Fibroblast of skin of right quadriceps (primary cell): ENCODE measurements at places on chromosomes 11 and 22.
A peak's percentile ranks its signal among the peaks of the same experiment; 100 is the strongest.

DNA sequence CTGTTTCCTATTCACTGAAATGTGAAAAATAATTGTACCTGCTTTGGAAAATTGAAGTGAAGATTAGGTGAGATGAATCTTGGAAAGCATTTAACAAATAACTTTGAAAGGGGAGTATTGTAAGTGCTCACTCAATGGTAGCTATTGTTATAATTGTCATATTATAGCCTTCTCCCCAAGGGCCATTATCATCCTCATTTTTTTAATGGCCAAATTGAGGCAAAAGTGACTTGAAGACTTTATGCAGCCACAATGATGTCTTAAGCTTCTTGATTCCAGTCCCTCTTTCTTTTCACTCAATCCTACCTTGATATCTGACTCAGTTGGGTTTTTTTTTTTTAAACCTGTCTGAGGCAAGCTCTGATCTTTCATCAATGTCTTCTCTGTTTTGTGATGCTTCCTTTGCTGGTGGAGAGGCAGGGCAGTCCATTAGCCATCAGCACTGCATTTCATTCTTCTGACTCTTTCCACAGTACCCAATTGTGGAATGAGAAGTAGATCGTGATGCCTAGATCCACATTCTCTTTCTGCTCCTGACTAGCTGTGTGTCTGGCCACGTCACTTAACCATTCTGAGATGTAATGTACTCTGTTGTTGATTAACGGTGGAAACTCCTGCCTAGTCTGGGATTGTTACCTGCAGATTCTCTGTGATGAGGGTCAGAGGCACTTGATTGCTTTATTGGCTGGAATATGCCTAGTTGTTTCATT lies 101.4 kb downstream of the DBX1 start:
- DNase-seq, result no peak

- no peak for DNase-seq
Observed at GRCh38 chr11:111417011-111417765, 38.1 kb upstream of the POU2AF1 start.

GRCh38 chr11:64850979-64851567 lies 6.6 kb upstream of the CDC42BPG start:
- DNase-seq, result no peak

DNA sequence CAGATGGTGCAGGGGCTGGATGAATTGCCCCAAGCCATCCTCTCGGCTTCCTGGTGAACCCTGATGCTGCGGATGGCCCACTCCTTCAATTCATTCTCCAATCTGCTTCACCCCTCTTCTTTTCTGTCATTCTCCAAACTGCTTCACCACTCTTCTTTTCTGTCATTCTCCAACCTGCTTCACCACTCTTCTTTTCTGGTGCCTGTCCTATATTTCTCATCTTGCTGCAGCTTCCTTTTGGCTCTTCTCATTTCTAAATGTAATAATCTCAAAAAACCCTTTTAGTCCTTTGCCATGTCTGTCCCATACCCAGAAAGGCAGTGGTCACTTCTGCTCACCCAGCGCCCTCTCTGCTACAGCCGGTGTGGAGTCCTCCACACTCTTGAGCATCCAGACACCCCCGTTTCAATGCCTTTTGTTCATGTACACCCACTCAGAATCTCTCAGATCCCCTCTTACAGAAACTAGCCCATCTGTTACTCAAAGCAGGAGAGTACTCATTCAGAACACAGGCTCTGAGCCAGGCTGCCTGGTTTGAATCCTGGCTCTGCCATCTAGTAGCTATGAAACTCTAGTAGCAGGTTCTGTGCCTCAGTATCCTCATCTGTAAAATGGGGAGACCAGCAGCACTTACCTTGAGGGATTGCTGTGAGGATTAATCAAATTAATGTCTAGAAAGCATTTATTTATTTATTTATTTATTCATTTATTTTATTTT lies 14.9 kb downstream of the SERPIND1 start:
- DNase-seq, result no peak

DNA sequence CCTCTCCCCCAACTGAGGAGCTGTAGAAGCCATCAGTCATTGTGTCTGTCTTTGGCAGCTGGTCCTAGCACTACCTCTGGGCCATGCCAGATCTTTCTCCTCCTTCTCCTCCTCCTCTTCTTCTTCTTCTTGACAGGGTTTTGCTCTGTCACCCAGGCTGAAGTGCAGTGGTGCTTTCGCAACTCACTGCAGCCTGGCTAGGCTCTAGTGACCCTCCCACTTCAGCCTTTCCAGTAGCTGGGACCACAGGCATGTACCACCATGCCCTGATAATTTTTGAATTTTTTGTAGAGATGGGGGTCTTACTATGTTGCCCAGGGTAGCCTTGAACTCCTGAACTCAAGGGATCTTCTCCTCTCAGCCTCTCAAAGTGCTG lies 50.1 kb upstream of the SHANK2 start:
- DNase-seq, result no peak

- DNase-seq, result no peak
Observed at GRCh38 chr11:44496391-44496790, 69.1 kb upstream of the CD82 start.

GRCh38 chr11:71197096-71197495 lies 55.3 kb downstream of the SHANK2 start:
- no peak for DNase-seq

- DNase-seq, result no peak
Observed at GRCh38 chr22:49958931-49959781, 1.4 kb upstream of the PIM3 start.

GRCh38 chr11:67317888-67318555 lies 14.7 kb downstream of the SSH3 start:
- DNase-seq, result no peak

DNA sequence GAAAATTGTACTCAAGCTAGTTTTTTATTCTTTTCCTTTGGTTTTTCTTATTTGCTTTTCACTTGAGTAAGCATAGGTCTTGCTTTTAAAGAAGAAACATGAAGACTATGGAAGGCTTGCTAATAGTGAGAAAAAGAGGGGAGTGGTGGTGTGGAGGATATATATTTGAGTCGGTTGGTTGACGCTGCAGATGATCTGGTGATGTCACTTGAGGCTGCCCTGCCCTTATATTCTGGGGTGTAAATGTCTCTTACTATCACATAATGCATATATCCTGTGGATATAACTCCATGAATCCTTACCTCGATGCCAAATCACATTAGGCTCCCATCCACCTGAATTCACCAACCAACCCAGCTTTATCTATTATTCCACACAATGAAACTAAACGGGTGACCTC lies 2.9 kb downstream of the GRIA4 start:
- no peak for DNase-seq

DNA sequence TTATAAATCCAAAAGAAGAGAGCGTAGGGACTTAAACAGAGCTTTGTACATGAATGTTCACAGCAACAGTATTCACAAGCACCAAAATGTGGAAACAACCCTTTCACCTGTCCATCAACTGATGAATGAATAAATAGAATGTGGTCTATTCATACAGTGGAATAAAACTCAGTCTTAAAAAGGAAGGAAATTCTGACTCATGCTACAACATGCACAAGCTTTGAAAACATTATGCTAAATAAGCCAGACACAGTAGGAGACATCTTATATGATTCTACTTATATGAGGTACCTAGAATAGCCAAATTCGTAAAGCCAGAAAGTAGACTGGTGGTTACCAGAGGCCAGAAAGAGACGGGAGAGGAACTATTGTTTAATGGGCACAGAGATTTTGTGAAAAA lies 74.3 kb downstream of the SHANK2 start:
- DNase-seq, result no peak

GRCh38 chr22:27912101-27912500 lies 7.0 kb downstream of the PITPNB start:
- no peak for DNase-seq

GRCh38 chr22:43263645-43264514 lies 76.9 kb upstream of the TTLL12 start:
- peak; percentile 77 for DNase-seq

- DNase-seq, result peak; percentile 6
Observed at GRCh38 chr11:15627560-15627959, 512.8 kb downstream of the INSC start.

- DNase-seq, result no peak
Observed at GRCh38 chr22:29102300-29102699, 29.5 kb downstream of the KREMEN1 start.

- peak; percentile 34 for DNase-seq
Observed at GRCh38 chr11:81987829-81988472, 745.7 kb downstream of the FAM181B start.

GRCh38 chr11:26801601-26802000 lies 79.7 kb upstream of the SLC5A12 start:
- no peak for DNase-seq

DNA sequence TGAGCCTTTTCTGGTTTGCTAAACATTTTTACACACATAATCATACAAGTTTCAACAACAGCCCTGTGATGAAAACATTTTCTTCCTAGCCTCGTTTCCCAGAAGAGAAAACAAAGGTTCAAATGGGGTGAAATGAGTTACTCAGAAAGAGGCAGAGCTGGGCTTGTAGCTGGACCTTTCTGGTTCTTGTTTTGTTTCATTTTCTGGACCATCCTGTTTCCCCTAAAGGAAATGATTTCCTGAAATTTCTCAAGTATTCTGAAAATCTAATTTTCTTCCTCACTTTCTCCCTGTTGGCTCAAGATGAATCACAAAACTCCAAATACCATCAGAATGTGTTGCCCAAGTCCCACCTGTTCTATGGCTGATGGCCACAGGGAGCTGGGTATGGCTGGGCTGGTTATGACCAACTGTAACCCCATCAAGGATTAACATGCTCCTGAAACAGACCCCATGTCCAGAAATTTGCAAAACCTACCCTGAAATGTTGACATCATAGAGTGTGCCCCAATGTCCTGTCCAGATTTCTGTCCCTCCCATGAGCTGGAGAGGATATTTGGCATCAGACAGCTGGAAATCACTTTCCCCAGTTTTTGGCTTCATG lies 6.7 kb upstream of the APOL4 start:
- no peak for DNase-seq

DNA sequence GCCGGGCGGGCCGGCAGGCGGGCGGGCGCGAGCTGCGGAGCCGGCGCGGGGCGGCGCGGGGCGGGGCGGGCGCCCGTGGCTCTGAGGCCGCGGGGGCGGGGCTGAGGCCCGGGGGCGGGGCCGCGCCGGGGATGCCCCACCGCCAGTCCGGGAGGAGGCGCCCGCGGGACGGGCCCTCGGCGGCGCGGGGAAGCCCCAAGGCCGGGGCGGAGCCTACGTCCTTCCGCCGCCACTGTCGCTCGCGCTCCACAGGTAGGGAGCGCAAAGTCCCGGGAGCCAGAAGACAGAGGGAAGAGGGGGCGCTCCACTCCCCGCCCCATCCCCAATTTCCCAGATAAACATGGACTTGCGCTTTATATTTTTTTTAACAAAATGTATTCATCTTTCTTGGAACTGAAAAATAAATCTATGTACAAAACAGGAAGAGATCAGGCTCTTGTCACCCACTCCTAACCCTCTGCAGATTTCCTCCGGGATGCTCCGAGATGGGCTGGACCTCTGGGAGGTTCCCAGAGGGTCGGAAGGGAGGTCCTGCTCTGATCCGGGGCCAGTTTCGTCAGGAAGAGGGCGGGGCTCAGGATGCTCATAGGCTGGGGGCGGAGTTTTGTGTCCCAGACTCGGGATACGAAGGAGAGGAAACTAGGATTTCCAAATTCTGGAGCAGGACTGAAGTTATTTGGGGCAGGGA lies at the start of gene MAP4K2:
TSS of gene MAP4K2 (minus strand) at position 57 of the 688 bp plus-strand sequence. CDS start 65 bp downstream, outside the sequence.
- peak; percentile 81 for DNase-seq

- peak; percentile 78 for DNase-seq
Observed at GRCh38 chr22:44975427-44976262, 34.2 kb downstream of the PHF21B start.

DNA sequence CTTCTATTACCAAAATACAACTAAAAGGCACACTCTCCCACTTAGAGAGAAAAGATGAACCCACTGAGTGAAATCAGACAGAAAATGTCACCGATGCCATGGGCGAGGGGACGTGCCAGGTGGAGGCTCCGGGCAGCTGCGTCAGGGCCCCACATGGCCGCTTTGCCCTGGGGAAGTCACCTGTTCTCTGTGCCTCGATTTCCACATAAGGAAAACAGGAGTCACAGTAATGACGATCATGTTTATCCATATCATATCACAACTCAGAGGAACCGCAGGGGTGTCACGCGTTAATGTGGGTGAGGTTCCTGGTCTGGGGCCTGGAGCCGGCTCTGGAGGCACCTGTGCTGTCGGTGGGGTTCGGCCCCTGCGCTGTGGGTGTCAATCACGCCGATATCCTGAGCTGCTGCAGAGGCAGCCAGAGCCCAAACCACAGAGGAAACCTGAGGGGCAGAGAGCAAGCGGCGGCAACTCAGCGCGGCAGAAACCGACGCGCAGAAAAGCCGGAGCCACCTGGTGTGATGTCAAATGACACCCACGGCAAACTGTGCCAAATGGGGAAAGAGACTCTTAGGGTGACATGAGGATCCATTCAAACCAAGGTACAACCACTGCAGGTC lies 243.7 kb downstream of the BRD1 start:
- no peak for DNase-seq

GRCh38 chr22:44260216-44261035 lies 52.3 kb downstream of the SHISAL1 start:
- DNase-seq, result no peak

GRCh38 chr11:64644647-64645275 lies 53.7 kb downstream of the SLC22A12 start:
- DNase-seq, result no peak

DNA sequence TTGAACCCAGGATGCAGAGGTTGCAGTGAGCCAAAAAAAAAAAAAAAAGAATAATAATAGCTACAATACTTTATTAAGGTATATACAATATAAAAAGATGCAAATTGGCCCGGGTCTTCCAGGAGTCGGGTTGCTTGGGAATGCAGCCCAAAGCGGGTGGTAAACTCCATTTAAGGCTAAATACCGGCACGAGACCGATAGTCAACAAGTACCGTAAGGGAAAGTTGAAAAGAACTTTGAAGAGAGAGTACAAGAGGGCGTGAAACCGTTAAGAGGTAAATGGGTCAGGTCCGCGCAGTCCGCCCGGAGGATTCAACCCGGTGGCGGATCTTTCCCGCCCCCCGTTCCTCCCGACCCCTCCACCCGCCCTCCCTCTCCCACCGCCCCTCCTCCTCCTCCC lies 143.3 kb downstream of the DLG2 start:
- no peak for DNase-seq

- no peak for DNase-seq
Observed at GRCh38 chr22:49292909-49293308, 534.8 kb downstream of the BRD1 start.

- peak; percentile 89 for DNase-seq
Observed at GRCh38 chr22:18032455-18033101, 8.2 kb upstream of the MICAL3 start.

DNA sequence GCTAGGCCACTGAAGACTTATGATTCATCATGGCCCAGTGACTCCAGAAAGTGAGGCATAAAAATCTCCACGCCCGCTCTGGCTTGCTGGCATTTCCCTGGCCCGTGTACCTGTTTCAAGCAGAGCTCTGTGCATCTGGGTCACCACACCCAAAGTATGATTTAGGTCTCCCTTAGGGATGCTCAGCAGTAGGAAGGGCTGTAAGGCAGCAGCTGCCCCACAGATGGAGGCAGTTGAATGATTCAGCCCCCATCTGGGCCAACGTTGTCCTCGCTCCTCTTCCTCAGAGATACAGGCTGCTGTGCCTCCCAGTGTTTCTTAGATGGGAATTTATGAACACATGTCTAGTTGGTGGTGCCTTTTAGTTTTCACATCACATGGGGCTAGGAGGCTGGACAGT lies 21.6 kb downstream of the GPR83 start:
- no peak for DNase-seq

GRCh38 chr22:30444632-30445437 lies 19.3 kb downstream of the MTFP1 start:
- DNase-seq, result peak; percentile 62

GRCh38 chr22:37752189-37753087 lies 55.3 kb upstream of the GCAT start:
- peak; percentile 84 for DNase-seq

GRCh38 chr11:10927538-10927937 lies 69.7 kb upstream of the ZBED5 start:
- no peak for DNase-seq

GRCh38 chr11:112539741-112540140 lies 279.1 kb upstream of the PLET1 start:
- DNase-seq, result no peak
